ENCODE measurements at places on chromosomes 4 and X.

GRCh38 chr4:38131371-38132091, 171.3 kb downstream of the PTTG2 start:
- no peak for DNase-seq

DNA sequence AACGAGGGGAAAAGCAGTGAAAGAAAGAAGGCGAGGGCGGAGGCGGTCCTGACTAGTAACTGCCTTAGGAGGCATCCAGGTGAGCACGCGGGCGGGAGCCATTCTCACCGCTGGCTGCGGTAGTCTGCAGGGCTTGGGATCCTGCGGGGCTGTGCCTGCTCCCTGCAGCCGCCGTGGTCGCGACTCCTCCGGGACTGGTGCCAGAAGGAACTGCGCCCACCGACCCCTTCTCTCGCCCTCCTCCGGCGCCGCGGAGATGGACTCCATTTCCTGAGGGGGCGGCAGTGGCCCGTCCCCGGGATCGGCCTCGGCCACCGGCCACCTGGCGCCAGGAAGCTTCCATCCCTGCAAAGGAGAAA, 543 bp downstream of the NFXL1 start:
- DNase-seq: no peak

DNA sequence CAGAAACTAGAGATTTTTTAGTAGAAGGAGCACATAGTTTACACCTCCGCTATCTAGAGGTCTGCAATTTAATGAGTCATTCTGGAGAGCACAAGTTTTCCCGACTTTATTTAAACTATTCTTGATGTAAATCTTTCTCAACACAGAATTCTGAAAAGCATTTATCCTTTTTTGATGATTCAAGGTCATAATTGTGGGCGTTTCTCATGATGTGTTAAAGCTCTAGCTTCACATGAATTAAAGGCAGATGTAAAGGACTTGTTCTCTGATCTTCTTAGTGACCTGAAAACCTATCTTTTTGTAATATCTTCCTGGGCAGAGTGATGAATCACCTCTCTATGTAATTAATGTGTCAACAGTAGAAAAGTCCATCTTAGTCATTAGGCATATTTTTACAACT, 128.8 kb downstream of the COMMD8 start:
- no peak for DNase-seq

DNA sequence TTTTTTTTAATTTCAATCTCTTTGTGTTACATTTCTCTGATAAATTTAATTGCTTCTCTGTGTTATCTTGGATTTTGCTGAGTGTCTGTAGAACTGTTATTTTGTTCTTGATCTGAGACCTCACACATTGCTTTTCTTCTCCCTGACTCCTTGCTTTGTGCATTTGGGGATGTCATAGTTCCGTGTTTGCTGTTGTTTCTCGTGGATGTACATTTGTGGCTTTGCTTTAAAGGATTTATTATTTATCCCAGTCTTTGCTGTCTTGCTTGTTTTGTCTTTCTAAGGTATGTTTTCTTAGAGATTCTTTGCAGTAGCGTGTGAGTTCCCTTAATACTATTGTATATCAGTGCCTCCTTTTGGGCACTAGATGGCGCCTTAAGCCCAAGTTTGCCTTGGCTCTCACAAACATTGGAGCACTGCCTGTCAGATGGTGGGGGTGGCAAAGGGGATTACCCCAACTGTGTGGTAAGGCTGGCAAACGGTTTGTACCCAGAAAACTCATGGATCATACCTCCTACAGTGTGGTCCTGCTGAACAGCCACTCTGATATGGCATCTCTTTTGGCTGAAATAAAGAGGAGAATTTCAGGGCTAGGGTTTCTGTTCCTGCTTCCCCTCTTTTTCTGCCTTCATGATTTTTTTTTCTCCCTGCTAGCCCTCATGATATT, 96.4 kb downstream of the PGRMC2 start:
- DNase-seq: peak; percentile 5

DNA sequence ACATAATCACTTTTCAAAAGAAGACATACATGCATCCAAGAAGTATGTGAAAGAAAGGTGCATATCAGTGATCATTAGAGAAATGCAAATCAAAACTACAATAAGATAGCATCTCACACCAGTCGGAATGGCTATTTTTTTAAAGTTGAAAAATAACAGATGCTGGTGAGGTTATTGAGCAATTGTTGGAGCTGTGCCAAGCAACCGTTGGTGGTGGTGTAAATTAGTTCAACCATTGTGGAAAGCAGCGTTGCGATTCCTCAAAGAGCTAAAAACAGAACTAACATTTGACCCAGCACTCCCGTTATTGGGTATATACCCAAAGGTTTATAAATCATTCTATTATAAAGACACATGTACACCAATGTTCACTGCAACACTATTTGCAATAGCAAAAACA, 14.2 kb downstream of the COX7B2 start:
- DNase-seq: no peak

GRCh38 chr4:182745237-182745636, 171.9 kb downstream of the DCTD start:
- peak; percentile 70 for DNase-seq

DNA sequence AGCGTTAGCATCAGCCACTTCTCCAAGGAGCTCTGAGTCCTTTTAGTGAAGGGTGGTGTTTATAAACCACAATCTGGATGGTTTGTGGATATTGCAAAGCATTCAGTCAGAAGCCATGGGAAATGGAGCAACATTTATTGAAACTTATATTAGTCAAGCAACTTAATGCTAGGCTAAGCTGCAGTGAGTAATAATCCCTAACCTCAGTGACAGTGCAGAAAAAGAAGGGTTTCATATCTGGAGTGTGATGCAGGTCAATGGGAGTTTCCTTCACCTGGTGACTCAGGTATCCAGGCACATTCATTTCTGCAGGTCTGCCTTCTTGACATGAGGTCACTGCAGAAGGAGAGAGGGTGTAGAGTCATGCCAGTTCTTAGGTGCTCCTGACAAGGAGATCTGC, 10.4 kb upstream of the DRD5 start:
- no peak for DNase-seq

DNA sequence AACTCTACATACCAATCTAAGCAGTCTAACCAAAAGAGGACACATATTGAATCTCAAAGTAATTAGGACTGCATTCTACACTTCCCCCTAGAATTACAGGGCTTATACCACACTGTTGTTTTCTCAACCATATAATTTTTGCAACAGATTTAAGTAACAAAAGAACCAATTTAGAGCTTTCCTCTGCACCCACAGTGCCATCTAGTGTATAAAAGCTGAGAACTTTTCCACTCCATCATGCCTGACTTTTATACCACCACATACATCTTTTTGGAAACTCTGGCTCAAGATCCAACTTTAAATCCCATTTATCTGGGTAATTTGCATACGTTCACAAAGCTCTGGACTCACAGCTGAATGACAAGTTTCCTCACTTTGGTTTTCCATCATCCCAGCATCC, 99.5 kb downstream of the EFHC2 start:
- DNase-seq: no peak

DNA sequence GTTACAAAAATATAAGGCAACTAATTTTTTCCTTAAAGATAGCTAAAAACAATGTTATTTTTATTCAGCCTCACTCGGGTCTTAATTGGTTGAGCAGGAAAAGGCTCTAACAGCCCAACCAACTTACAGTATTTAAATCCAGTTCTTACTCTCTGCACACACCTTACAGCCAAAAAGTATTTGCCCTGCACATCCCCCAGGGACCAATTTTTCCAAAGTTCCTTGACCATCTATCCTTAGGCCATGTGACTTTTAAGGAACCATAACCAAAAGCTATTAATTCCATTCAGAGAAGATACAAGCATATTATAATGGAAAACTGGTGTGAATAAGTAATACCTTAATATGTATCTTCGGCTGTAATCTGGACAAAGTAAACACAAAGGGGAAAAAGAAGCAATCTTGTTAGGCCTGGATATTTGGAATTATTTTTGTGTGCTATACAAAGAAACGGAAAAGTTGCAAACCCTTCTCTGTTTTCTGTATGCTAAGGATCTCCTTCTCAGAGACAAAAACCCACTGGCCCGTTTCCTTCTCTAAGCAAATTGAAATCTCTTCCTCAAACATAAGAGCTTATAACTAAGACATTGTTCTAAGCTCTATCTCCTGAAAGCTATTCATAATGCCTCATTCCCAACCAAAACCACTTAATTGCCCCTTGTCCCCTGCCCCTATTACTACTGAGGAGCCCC, 1.0 kb upstream of the THAP9 start:
- no peak for DNase-seq

- no peak for DNase-seq
These were observed 50.4 kb upstream of the CCDC160 start for GRCh38 chrX:134186362-134187121.

DNA sequence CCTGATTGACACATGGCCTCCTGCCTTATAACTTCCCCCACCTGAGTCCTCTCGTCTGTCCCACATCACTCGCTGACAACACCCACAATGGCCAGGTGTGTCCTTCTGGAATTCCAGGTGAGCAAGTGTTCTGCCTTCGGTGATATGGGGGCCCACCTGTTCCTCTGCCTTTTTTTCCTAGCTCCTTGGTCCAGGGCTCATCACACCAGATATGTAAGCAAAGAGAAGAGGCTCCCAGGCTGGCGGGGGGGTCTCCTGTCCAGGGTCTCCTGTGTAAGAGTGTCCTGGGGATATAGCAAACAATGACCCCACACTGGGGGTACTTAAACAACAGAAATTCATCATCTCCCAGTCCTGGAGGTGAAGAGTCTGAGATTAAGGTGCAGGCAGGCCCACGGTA, 25.2 kb downstream of the P2RY8 start:
- no peak for DNase-seq

DNA sequence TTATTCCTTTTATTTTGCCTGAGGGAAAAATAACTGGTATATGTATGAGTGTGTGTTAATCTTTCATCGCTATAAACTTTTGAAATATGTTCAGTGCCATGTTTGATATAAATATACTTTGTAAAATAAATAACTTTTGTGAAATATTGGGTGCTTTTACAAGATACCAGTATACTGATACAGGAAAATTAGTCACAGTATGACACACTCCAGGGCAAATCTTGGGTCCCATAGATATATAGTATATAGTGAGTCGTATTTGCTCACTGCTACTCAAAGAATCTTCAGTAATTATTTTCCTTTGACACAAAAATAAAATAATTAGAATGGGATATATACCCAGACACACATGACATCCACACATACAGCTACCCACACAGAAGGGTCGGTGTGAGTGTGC, 472.3 kb downstream of the GRID2 start:
- DNase-seq: no peak

- DNase-seq: no peak
These were observed 261.1 kb upstream of the GATB start for GRCh38 chr4:152021788-152022438.

Measured in DMS79 (cell line).